ENCODE measurements at places on chromosomes 2 and 18. TPM values are rescaled to one million over a fixed set of nuclear protein-coding genes. Genes with fewer than 3 reads are reported as not detected.

- no peak for DNase-seq
Measured at GRCh38 chr2:85011747-85012146, 40.8 kb downstream of the KCMF1 start.

- no peak for DNase-seq
Measured at GRCh38 chr18:425106-425745, 75.3 kb downstream of the COLEC12 start.

DNA sequence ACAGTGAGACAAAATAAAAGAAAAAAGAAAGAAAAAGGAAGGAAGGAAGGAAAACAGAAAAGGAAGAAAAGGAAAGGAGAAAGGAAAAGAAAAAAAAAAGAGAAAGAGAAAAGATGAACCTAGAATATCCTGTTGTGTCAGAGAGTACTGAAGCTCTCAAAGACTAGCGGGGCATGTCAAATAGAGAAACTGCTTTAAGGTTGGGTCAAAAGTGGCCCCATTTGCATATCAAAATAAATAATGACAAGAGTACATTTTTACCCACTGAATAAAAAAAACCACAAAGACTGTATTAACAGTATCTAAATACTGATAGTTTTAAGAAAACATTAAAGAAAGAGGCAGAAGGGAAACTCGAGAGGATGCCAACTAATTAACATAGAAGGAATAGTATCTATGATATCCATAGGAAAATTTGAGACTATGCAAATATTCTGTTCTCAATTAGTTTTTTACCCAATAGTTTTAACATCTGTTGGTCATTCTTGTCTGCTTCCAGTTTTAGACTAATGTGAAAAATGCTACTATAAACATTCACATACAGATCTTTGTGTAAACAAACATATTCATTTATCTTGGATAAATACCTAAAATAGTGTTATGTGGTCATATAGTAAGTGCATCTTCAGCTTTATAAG is 53.2 kb downstream of the SFXN5 start:
- no peak for DNase-seq

GRCh38 chr2:20666005-20666303 is 990 bp upstream of the GDF7 start:
- DNase-seq = no peak

DNA sequence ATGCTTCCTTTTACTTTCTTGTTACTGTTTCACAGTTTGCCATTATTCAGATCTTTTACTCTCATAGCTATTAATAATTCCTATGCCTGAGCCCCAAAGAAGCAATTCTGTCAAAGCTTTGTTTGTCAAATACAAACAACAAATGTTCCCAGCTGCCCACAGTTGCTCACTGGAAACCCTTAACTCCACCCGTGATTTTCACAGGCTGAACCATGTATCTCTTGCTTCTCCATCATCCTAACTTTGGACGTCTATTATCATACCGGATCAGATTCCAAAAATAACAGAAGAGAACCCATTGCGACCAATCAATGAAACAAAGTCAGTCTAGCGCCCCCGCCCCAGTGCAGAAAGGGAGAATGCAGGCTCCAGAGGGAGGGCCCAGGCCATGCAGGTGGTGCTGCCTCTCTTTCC is 24.2 kb downstream of the COLEC12 start:
- no peak for DNase-seq

- peak; percentile 70 for DNase-seq
Measured at GRCh38 chr2:100588071-100588786, 25.4 kb downstream of the PDCL3 start.

DNA sequence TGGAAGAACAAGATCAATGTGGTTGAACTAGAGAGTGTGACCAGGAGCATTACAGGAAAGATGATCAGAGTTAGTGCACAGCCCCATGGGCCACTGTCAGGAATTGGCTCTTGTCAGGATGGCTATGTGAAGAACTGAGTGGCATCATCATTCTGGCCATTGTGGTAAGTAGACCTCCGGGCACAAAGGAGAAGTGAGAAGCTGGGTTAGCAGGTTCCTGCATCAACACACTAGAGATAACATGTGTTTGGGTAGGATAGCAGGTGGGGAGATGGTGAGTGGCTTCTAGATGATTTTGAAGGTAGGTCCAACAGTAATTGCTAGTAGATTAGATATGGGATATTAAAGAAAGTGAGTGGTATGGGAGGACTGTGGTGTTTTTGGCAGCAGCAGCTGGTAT is 408.2 kb downstream of the TSN start:
- no peak for DNase-seq

DNA sequence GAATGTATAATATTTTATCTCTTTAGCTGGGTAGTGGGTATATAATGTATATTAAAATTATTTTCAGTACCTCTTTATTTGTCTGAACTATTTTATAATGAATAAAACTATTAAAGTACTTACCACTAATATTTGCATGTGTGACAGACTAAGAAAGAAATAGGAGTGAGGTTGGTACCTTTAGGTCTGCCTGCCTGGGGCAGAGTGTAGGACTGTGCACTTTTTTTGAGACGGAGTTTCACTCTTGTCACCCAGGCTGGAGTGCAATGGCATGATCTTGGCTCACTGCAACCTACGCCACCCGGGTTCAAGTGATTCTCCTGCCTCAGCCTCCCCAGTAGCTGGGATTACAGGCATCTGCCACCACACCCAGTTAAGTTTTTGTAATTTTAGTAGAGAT is 18.8 kb downstream of the NCOA1 start:
- DNase-seq = no peak

The PDE1A gene
- 0.51 TPM for total RNA-seq

The GPR155 gene
- 4.6 TPM for total RNA-seq

The SLC8A1 gene
- not detected for total RNA-seq

The MC4R gene
- 0.45 TPM for total RNA-seq

The DSG4 gene
- not detected for total RNA-seq

The GKN2 gene
- not detected for total RNA-seq

Measured in H4 (cell line).